Bladder microvascular endothelial cell (primary cell): ENCODE measurements at places on chromosomes 3 and 15. TPM values are rescaled to one million over a fixed set of nuclear protein-coding genes. Genes with fewer than 3 reads are reported as not detected.

The IL17RC gene
- total RNA-seq: 11.7 and 16.5 TPM in 2 replicates

The MB21D2 gene
- 4.7 and 6.2 TPM in 2 replicates for total RNA-seq

The SELENOK gene
- 17.6 and 20.6 TPM in 2 replicates for total RNA-seq

The GJD2 gene
- not detected in 2 replicates for total RNA-seq

The IL17RE gene
- total RNA-seq: 0.19 and 0.49 TPM in 2 replicates

The CTXN2 gene
- total RNA-seq: not detected in 2 replicates

The UQCC5 gene
- total RNA-seq: 4.7 and 5.7 TPM in 2 replicates

The CADM2 gene
- not detected in 2 replicates for total RNA-seq

The CFAP100 gene
- not detected in 2 replicates for total RNA-seq

The SPATA12 gene
- 0.13 TPM in 1 of 2 replicates, not detected in the other for total RNA-seq

The SLMAP gene
- total RNA-seq: 25.3 and 44.2 TPM in 2 replicates

The FEZF2 gene
- total RNA-seq: not detected in 2 replicates

The CCR1 gene
- total RNA-seq: not detected in 2 replicates

The CHRNB4 gene
- total RNA-seq: under 0.01 TPM in 1 of 2 replicates, not detected in the other

The ROPN1B gene
- not detected in 2 replicates for total RNA-seq

The PARP3 gene
- total RNA-seq: 12.3 and 15.5 TPM in 2 replicates

The RCCD1 gene
- 7.3 and 8.6 TPM in 2 replicates for total RNA-seq

The LARP6 gene
- total RNA-seq: 7.1 and 12.6 TPM in 2 replicates

The TAMM41 gene
- total RNA-seq: 3.4 and 7.2 TPM in 2 replicates

The CNTN4 gene
- 0.19 TPM in 1 of 2 replicates, not detected in the other for total RNA-seq

The SNAP23 gene
- total RNA-seq: 158 and 193 TPM in 2 replicates

The SV2B gene
- total RNA-seq: 0.65 and 0.69 TPM in 2 replicates

The ITIH1 gene
- 0.16 TPM in 1 of 2 replicates, not detected in the other for total RNA-seq

The SAMD7 gene
- not detected in 2 replicates for total RNA-seq

The ATP13A4 gene
- total RNA-seq: 0.13 TPM in 1 of 2 replicates, not detected in the other

The RASSF1 gene
- 17.0 and 29.3 TPM in 2 replicates for total RNA-seq

The GNAT1 gene
- not detected in 2 replicates for total RNA-seq

The NRG4 gene
- total RNA-seq: not detected in 2 replicates

The ADAMTS7 gene
- total RNA-seq: 11.2 and 21.2 TPM in 2 replicates

The MITF gene
- 0.49 and 3.8 TPM in 2 replicates for total RNA-seq

The PFKFB4 gene
- total RNA-seq: 1.4 and 1.5 TPM in 2 replicates

The MRPS22 gene
- 63.6 and 71.6 TPM in 2 replicates for total RNA-seq

The OXSR1 gene
- 23.0 and 39.6 TPM in 2 replicates for total RNA-seq

The QRICH1 gene
- 65.7 and 68.7 TPM in 2 replicates for total RNA-seq
